ENCODE measurements at places on chromosomes 12 and 14.

DNA sequence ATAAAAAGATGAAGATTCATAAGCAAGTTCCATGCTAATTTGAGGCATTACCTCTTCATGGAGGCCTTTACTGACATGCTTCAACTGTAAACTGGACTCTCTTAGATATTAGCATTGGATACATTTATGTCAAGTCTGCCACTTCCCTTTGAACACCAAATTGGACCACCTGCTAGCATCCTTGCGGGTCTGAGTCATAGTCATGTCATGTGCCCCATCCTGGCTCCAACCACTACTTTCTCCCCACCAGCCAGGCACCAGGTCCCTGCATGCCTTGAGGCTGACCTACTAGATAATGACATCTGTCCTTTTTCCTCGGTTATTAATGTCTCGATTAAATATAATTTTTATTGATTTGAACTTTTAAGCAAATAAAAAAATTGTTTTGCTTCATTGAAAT is 32.9 kb upstream of the EEA1 start:
- DNase-seq = no peak

DNA sequence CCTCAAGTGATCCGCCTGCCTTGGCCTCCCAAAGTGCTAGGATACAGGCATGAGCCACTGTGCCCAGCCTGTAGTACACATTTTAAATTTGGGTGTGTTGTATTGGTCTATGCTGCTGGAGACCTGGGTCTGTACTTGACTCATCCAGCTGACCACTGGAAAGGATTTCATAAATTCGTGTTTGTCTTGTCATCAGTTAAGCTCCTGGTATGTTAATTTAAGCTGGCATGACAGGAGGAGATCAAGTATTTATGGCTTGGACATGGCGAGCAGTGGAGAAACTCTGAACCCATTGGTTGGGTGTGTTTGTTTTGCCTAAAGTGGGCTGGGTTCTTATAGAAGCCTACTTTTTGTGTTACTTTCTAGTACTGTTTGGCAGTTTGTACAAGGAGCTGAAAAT is 24.2 kb downstream of the YY1 start:
- DNase-seq = no peak

- peak; percentile 97 for DNase-seq
Observed at GRCh38 chr12:109713187-109714070, at the start of gene FAM222A. Gene FAM222A (plus strand): TSS chr12:109713825. CDS start chr12:109744147, 30,322 bp downstream.

DNA sequence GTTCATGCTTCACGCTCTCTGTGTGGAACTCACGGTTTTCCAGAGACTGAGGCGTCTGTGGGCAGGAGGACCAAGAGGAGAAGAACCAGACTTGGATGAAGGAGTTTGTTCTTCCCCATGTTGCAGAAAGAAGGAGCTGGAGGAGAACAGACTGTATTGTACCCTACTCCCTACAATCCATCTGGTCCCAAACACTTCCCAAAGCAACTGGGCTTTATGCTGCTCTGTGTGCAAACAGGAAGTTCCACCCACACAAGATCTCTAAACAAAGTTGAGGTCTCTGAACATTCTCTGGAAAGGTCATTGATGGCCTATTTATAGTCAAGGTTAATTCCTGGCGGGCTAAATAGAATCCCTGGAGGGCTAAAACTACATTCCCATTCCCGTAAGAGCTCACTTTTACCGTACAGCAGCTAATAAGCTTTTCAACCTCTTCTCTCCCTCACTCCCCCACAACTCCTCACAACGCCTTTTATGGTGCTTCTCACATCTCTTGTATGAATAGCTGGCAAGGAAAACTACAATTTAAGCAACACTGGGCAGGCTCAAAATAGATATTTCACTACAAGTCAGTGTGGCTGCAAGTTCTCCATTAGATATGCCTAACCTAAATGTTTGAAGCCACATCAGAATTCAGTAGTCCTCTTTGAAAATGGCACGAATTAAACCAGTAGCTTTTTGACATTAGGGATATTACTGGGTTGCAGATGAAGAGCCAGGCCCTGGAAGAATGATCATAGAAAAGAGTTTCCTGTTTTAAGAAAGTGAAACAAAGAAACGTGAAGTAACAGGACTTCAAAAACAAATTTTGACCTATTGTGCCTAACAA is at the start of gene A2M:
Gene A2M (minus strand): TSS at position 189 of the 829 bp plus-strand sequence. CDS start 70 bp downstream, at position 119.
- no peak for DNase-seq

- DNase-seq = no peak
Observed at GRCh38 chr12:27578689-27579372, 54.8 kb downstream of the PPFIBP1 start.

DNA sequence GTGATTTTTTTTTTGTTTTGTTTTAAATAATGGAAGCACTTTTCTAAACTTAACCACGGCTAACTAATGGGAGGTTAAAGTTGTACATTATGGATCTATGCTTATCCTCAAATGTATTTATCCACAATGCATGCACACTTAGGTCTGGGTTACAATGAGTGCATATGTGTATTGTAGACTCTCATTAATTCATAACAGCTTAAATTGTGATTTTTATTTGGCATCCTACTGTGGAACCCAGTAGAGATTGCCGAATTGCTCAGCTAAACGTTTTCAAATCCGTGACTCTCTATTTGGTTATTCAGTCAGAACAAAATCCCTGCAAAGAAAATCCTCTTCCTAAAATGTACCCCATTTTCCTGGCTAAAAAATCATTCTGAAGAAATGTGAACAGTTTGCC is 244.0 kb downstream of the SLC25A21 start:
- no peak for DNase-seq

- peak; percentile 63 for DNase-seq
Observed at GRCh38 chr14:61889914-61890351, 127.7 kb downstream of the SNAPC1 start.

DNA sequence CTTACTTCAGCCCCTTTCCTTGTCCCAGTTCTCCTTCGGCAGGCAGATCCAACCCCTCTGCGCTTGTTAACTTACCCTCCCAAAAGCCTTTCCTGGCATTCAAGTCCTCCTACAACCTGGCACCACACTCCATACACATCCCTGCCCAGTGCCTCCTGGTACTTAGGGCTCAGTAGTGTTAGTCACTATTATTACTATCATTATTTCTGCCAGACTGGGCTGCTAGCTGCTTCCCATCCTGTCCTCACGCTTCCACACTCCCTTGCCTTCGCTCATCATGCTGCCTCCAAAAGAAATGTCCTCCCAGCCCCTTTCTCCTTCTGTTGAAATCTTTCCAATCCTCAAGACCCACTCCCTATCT is 1.6 kb upstream of the HDAC7 start:
- no peak for DNase-seq

DNA sequence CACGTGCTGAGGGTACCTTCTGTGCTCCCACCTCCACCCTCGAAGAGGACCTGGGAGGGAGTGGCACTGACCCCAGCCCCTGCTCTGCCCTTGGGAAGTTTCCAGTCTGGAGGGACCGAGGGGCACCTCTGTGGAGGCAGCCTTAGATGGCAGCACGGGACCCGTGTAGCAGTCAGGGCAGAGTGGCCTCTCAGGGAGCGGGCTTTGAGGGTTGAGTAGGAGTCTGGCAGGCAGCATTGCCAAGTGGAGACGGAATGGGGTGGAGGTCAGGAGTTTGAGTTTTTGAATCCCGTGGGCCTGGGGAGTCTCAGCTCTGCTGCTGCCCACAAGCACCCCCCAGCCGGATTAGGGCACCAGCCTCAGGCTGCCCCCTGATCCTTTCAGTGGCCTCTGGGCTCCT is 21.6 kb downstream of the KIF26A start:
- no peak for DNase-seq

- DNase-seq = peak; percentile 71
Observed at GRCh38 chr12:25052196-25052913, 103.5 kb upstream of the BCAT1 start.

DNA sequence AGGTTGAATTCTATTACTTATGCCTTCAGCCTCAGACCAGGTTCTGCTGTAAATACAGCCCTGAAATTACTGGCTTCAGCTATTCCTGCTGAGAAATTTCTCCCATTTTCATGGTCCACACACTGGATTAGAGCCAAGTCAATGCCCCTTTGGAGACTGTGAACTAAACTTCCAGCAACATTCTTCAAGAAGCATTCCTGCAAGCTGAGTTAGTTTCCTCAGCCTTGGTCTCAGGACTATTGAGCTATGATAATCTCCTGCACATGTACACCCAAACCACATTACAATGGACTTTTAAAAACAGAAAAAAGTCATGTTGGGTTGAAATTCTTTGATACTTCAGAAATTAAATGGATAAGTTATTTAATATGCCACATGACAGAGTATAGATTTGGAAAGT is 58.0 kb upstream of the AVPR1A start:
- DNase-seq = no peak

DNA sequence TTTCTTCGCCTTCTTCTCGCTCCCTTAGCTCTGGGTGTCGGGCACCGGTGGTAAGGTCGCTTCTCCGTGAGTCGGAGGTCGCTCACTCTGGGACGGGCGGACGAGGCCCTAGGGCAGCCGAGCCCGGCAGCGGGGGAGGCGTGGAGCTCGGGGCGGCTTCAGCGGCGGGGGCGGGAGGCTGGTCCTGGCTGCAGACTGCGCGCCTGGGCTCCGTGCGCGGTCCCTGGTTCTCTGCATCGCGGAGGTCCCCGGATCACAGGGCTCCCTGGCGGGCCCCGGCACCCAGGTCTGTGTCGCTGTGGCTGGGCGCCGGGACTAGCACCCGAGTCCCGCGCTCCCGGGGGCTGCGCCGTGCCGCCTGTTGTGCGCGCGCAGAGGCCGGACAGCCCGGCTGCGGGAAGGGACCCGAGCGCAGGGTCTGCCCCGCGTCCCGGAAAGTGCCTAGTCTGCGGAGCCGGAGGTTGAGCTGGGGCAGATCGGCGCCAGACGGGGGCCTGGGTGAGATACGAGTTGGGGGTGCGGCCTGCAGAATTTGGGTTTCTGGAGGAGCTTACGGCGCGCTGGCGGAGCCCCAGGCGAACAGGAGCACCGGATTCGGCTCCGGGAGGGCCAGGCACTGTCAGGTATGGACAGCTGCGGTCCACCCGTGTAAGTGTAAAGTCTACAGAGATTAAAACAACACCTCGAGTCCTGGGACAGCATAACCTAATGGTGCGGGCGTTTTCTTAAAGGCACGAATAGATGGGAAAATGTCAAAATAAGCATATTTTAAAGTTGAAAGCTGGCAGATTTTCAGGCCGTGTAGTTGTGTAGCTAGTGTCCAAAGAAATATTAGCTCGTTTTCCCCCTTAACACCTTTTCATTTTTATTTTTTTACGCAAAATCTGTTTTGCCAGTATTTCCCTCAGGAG is 713 bp downstream of the FRMD6 start:
- peak; percentile 56 for DNase-seq

GRCh38 chr12:95963096-95963495 is 20.0 kb downstream of the AMDHD1 start:
- no peak for DNase-seq

- DNase-seq = no peak
Observed at GRCh38 chr14:70059545-70059944, 129.2 kb downstream of the SLC8A3 start.

GRCh38 chr12:11862798-11863197 is 207.9 kb upstream of the BCL2L14 start:
- no peak for DNase-seq

- no peak for DNase-seq
Observed at GRCh38 chr12:73460212-73460611, 1077.4 kb upstream of the ATXN7L3B start.

GRCh38 chr12:1162081-1162760 is 171.2 kb downstream of the ERC1 start:
- no peak for DNase-seq

GRCh38 chr14:45587142-45587541 is 334.1 kb upstream of the MIS18BP1 start:
- DNase-seq = no peak

- no peak for DNase-seq
Observed at GRCh38 chr12:101653030-101653429, 44.4 kb upstream of the CHPT1 start.

DNA sequence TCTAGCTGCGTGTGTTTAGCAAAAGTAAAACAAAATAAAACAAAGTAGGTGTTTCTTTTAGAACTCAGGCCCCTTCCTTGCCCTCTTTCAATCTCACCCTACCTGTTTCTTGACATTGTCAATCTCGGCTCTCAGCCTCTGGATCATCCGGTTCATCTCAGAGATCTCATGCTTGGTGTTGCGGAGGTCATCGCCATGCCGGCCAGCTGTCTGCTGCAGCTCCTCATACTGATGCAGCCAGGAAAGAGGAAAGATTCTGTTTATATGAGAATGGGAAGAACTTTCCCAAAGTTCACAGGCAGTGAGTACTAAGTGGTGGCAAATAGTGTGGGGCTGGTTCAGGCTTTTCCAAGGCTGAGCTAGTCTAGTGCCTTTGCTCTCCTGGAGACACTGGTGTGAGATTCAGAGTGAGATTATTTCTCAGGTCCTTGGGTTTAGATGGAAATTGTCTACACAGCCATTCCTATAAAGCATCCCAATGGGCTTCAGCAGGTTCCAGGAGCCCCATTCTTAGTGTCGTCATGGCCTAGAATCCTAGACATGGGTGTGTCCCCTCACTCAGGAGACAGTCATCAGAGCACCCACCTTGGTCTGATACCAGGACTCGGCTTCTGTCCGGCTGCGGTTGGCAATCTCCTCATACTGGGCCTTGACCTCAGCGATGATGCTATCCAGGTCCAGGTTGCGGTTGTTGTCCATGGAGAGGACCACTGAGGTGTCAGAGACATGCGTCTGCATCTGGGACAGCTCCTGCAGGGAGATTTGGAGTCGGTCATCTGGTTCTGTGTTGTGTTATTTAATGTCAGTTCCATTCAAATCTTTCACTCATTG is 3.0 kb downstream of the KRT5 start:
- no peak for DNase-seq

- DNase-seq = no peak
Observed at GRCh38 chr12:102438827-102439210, 41.5 kb downstream of the IGF1 start.
